ENCODE measurements at places on chromosomes 5 and 9.

DNA sequence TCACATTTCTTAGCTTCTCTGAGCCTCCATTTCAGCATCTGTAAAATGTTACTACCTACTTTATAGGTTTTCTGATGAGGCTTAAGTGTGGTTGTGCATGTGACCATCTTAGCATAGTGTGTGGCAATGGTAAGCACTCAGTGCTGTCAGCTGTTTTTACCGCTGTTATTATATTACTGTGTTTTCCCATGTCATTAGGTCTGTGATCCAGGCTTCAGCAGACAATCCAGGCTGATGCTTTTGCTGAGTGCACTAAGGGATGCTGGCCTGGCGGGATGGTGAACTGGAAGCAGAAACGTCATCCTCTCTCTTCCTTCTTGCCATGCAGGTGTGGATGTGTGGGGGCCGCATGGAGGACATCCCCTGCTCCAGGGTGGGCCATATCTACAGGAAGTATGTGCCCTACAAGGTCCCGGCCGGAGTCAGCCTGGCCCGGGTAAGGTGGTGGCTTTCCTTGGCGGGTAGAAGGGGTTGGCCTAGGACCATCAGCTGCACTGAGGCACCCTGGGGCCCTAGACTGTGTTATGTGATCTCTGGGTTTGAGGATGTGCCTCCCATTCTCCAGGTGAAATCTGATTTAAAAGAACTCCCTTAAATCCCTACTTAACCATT is 41.9 kb upstream of the SAP30L start:
- no peak for DNase-seq

GRCh38 chr5:133963493-133964128 is 4.8 kb downstream of the C5orf15 start:
- no peak for DNase-seq

DNA sequence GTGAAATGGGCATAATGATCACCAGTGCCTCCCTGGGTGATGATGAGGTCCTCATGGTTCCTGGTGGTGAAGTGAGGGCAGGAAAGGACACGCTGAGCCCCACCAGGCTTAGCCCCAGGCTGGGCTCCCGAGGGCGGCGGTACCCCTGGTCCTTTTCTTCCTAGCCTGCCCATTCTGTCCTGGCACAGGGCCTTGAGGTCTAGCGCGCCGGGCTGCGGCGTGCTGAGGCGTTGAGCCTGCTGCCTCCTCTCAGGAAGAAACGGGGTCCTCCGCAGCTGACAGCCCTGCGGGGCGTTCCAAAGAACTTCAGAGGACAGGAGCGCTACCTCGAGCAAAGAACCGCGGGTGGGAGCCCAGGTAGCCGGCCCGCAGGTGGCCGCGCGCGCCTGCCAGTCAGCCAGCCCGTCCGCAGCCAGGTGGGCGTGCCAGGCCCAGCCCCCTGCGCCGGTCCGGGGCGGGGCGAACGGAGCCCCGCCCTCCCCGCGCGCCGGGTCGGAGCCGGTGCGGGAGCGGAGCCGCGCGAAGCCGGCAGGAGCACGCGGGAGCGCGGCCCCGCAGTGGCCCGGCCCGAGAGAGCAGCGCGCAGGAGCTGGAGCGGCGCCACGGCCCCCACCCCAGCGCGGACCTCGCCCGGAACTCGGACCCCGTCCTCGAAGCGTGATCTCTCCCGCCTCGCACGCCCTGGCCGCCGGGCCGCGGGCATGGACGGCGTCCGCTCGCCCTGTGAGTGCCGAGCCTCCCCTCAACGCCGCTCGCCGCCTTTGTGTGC is at the start of gene WNK2:
TSS of gene WNK2 (plus strand) at position 477 of the 769 bp plus-strand sequence. CDS start 791 bp downstream, outside the sequence.
- no peak for DNase-seq

DNA sequence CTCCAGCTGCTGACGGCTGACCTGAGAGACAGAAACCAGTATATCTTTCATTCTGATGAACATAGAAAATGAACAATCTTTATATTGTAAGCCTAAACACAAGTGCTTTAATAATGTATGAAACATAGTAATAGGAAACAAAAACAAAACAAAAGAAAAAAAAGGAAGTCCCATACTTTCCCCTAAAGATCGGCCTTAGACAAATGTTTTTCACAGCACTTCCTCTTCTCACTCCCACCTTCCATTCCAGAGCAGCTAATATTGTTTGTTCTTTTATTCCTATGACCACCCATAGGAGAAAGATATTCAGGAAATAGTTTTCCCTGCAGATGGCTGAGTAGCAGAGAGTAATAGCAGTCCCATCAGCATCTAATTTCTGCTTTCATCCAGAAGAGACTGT is 194.4 kb upstream of the SLC27A6 start:
- DNase-seq: no peak

DNA sequence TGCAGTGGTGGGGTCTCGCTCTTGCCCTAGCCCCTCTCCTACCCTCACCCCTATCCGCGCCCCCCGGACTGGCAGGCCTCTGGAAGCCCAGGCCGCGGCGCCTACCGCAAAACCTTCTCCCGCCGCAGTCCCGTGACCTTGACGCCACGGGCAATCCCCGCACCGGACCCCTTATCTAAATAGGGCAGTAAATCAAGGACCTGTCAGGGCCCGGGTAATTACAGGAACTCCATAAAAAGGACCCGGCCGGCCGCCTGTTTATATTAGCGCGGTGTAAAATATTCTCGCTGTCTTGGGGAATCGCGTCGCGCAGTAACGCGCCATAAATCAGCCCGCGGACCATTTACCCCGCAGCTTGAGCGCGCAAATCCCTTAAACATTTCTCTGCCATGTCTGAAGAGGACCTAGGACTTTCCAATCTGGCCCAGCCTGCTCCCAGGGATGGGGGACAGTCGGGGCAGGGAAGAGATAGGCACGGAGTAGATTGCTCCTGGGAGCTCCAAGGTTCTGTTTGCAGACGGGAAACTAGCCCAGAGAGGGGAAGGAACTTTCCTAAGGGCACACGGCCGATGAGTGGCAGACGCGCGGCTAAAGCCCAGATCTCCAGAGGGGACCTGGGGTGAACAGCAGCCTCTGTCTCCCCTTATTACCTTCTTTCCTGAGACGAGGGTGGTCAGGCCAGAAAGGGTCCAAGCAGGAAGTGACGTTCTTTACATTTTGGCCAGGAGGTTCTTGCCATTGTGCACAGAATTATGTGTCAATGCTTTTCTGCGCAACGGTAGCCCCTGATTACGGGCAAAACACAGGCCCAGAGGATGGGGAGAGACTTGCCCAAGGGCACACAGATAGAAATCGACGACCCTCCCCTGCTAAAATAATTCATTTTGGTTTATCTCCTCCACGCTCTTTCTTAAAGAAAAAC is 4.8 kb upstream of the HAND1 start:
- DNase-seq: no peak

GRCh38 chr5:146041180-146041789 is 64.1 kb downstream of the PLAC8L1 start:
- no peak for DNase-seq

GRCh38 chr9:99020786-99021436 is 77.2 kb downstream of the COL15A1 start:
- DNase-seq: no peak

GRCh38 chr9:111152614-111153406 is 114.5 kb upstream of the LPAR1 start:
- no peak for DNase-seq

Data from NCI-H1417 treated with DMSO at 0.1 percent for 48 hours (cell line).